ENCODE measurements at places on chromosomes 12 and 14.

GRCh38 chr12:108231109-108231905, 102.2 kb downstream of the WSCD2 start:
- DNase-seq: no peak

- DNase-seq: peak; percentile 23
Observed at GRCh38 chr14:103045371-103045869, 11.9 kb downstream of the CDC42BPB start.

- no peak for DNase-seq
Observed at GRCh38 chr12:102415515-102415914, 64.8 kb downstream of the IGF1 start.

DNA sequence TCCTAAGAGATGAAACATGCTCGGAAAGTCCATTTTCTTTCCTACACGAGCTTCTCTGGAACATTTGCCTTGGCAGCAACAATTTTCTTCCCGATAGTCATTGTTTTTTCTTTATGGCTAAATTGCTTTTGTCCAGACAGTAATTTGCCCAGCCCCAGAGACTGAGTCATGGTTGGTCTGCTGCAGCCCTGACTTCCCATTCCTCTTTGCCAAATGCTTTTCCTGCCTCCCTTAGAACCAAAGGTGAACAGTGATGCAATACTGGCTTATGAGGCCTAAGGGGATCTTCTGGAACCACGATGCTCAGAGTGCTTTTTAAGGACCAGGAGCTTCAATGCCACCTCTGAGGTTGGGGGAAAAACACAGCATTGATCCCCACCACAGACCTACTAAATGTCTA, 1599.6 kb upstream of the TMEM132C start:
- no peak for DNase-seq

- DNase-seq: no peak
Observed at GRCh38 chr14:22626590-22626989, 17.6 kb downstream of the OR6J1 start.

DNA sequence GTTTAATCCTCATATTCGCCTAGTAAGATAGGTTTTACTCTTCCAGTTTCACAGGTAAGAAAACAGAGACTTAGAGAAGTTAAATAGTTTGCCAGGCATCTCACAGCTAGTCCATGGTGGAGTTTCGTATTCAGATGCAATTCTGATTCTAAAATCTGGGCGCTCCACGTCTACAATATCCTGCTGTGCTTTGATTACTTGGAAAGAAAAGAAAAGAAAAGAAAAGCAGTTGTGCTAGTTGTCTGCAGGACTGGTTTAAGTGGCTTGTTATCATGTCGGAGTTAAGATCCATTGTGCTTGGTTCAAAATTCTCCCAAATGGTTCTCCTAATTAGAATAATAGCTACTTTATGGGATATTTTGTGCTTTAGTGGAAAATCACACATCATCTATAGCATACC, 18.6 kb downstream of the AKAP3 start:
- DNase-seq: no peak

- no peak for DNase-seq
Observed at GRCh38 chr12:16555630-16556029, 50.3 kb downstream of the LMO3 start.

- DNase-seq: no peak
Observed at GRCh38 chr12:41174602-41175001, 13.5 kb upstream of the PDZRN4 start.

DNA sequence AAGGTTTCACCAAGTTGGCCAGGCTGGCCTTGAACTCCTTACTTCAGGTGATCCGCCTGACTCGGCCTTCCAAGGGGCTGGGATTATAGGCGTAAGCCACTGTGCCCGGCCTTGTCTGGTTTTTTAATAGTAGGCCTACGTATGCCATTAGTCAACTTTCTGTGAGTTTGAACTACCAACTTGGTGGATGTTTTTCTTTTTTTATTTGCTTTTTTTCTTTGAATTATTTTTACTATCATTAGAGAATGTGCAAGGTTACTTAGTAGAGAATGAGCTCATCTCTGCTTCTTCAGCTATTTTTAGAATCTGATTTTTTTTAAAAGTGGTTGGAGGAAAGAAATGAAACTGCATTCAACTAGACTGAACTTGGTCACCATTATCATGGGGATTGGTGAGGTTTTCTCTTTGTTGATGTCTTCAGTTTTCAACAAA, 51.4 kb downstream of the HMGA2 start:
- no peak for DNase-seq

DNA sequence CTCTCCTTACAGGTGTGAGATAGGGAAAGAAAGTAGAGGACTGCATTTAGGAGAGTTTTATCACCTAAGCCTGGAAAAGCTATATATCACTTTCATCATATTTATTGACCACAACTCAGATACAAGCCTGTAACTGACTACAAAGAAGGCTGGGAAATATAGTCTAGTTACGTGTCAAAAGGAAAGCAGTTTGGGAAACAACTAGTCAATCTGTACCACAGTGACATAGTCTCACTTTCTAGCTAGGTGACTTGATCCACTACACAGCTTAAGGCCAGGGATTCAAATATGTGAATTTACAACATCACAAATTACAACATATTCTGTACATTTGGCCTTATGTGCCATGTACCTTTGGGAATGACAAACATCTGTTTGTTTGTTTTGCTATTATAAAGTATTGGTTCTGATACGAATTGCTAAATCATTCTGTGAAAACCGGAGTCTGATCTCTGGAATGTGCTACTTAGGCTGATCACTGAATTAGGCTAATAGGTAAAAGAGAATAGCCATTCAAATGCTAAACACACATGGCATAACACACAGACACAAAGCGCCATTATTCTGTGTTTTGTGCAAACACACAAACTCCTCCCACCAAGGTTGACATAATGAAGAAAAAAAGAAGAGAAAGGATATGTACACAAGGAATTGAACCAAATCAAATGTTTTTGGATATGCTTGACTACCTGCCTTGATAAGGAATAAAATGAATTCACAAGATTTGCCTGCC, 279.8 kb downstream of the DUSP6 start:
- DNase-seq: no peak

DNA sequence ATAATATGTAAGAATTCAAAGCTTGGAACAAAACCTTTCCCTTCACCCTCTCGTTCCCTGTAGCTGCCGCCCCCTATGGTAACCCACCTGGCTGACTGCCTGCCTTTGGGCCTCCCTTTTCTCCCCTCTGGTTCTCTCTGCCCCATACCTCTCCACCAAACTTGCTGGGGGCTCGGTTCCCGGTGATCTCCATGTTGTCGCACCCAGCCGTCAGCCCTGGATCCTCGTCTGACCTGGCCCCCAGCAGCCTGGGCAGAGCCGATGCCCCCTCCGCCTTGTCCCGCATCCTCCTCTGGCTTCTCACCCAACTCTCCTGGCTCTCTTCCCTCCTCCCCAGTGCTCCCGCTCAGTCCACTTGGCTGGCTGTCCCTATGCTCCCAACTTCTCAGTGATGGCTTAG, 4.5 kb downstream of the CYP46A1 start:
- DNase-seq: no peak

DNA sequence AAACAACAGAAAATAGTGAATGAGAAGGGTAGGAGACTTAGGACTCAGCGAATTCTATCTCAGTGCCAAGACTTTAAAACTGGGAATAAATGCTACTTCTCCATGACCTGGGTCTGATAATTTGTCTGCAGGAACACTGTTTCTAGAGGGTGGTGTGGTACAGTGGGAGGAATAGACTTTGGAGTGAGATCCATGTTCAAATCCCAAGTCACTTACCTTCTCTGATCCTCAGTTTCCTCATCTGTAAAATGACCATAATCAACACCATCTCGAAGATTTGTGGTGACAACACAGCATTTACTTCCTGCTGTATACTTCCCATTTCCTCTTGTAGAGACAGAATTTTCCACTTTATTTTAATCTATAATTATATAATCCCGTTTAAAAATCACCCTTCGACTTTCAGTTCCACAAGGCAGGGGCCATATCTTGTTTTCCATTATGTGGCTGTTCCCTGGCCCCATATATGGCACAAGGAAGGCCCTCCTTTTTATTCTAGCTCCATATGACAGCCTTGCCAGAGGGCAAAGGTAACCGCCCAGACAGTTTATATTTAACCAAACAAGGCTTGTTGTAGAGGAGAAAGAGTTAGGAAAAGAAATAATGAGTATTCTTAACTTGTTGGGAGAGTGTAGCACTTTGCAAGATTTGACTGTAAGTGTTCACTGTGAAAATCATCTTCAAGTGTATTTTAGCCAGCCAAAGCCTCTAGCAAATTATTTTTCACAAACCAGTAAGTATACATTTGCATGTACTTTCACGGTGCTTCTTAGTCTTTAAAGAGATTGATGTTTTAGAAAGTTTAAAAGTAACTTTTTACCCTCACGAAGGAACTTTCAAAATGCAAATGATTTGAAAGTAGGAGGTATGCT, 243.1 kb downstream of the AKAP6 start:
- DNase-seq: no peak

DNA sequence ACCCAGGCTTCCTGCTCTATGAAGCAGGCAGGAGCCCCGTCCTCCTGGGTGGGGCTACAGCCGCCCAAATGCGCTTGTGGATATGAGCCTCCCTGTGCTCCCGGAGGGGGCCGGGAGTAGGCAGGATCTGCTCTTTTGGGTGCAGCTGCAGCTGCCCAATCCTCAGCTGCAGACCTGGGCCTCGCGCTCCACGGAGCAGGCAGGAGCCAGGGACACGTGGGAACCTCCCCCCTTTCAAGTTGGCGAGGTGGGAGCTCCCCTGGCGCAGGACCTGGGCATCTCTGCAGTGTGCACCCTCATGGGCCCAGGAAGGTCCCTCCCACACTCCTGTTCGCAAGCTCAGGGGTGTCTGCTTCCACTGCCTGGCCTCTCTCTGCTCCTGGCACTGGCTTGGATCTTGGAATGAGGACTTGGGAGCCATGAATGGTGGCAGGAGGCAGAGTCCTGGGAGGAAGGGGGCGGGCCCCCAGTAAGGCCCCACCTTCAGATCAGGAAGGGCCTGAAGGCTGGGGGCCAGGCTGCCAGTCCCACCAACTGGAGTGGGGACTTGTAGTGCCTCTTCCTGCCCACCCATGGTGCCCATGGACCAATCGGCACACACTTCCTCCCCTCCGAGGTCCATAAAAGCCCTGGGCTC, 61.3 kb downstream of the KLRG1 start:
- no peak for DNase-seq

- DNase-seq: no peak
Observed at GRCh38 chr12:77592836-77593235, 237.9 kb upstream of the NAV3 start.

DNA sequence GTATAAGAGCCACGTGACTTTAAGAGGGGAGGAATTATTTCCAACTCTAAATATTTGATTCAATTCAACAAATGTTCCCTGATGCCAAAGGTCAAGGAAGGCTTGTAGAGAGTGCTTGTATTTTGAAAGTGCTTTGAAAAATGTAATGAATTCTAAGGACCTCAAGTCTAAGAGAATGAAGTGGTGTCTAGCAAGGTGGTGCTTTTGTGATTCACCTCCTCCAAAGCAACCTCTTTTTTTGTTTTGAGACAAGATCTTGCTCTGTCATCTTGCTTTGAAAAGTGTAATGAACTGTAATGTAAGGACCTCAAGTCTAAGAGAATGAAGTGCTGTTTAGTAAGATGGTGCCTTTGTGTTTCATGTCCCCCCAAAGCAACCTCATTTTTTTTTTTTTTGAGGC, 13.7 kb downstream of the AK7 start:
- no peak for DNase-seq

GRCh38 chr12:58537278-58537677, 383.0 kb downstream of the LRIG3 start:
- DNase-seq: no peak

- DNase-seq: no peak
Observed at GRCh38 chr12:70619471-70620152, 17.6 kb downstream of the PTPRB start.

- DNase-seq: no peak
Observed at GRCh38 chr14:44151130-44151820, 355.8 kb downstream of the FSCB start.

DNA sequence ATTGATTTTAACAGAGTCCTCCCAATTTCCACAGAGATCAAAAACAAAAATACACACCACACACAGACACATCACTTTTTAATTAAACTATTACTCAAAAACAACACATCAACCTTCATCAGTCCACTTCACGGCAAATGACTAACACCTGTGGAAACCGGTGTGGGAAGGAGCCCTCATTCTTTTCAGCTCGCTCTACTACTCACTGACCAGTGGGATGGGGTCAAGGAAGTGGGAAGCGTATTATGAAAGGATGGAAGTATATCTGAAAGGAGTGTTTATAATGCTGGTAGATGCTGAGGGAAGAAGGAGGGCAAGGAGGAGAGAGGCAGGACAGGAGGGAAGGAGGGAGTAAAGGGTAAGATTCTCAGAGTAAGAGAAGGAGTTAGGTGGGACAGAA, 156.5 kb downstream of the EPS8 start:
- DNase-seq: no peak

DNA sequence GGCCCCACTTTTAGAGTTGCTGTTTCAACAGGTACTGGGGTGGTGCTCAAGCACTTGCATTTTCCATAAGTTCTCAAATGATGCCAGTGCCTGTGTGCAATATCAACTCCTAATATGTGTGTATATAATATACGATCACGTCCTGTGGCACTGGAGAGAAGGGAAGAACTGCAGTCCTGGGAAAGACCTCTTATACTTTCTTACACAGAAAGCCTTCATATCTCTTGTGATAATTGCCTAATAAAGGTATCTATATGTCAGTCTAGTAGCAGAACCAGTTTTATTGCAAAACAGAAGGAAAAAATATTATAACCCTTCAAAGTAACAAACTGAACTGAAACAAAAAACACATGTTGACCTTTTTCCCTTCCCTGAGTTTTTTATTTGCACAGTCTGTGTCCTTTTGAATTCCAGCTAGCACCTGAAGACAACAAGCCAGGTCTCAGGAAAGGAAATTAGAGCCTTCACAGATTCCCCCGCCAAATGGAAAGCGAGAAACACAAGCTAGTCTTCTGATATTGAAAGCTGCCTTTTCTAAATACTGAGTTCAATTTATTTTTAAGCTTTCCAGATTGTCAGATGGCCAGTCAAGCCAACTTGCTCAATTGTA, 44.4 kb downstream of the IGF1 start:
- DNase-seq: no peak

GRCh38 chr14:101490771-101491170, 70.5 kb upstream of the DIO3 start:
- DNase-seq: no peak

- DNase-seq: no peak
Observed at GRCh38 chr14:95958105-95958504, 81.1 kb upstream of the C14orf132 start.

GRCh38 chr14:39232554-39233415, 930 bp upstream of the MIA2 start:
- peak; percentile 4 for DNase-seq

GRCh38 chr12:69464428-69464827, 5.8 kb upstream of the FRS2 start:
- DNase-seq: no peak

- DNase-seq: no peak
Observed at GRCh38 chr14:53285821-53286220, 132.7 kb upstream of the DDHD1 start.

GRCh38 chr12:69527506-69528272, 57.5 kb downstream of the FRS2 start:
- no peak for DNase-seq
